Endodermal cell (in vitro differentiated cells): ENCODE measurements at places on chromosomes 5 and 9. TPM values are rescaled to one million over a fixed set of nuclear protein-coding genes. Genes with fewer than 3 reads are reported as not detected.

The SH3GL2 gene
- total RNA-seq, result 6.0 to 7.9 TPM (median 7.7 TPM) in 3 replicates

The GABRA6 gene
- total RNA-seq, result not detected in 2 replicates

DNA sequence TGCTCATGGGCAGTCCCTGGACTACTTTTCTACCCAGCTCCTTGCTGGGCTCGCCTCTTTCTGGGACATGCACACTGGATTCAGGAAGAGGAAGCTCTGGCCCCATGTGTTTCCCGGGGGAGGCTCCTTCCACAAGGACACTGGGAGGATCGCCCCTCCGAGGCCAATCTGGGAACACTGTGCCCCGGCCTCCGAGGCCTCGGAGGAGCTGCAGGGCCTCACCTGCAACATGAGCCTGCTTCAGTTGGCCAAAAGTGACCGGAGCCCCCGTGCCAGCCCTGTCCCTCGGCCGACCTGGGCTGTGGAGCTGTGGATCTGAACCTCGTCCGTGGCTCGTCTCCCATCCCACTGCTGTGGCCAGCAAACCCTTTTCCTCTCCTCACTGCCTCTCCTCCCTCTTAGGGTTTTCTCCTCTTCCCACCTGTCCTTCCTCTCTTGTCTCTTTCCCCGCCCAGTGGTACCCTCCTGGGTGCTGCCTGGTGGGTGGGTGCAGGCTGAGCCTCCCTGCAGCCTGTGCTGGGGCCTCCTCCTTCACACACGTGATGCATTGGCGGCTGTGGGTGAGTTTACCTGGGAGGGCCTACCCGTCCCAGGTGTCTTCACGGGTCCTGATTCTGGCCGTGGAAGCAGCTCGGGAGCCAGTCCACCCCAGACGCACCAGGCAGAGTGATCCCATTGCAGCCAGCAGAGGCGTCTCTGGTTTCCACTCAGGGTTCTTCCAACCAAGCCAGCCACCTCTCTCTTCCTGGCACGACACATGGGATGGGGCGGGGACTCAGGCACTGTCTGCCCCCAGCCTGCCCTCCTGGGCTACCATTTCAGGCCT is 241.8 kb downstream of the CACNA1B start:
- H3K36me3 ChIP-seq, result no peaks in the 10 kb centered on the region
- H3K4me1 ChIP-seq, result no peaks in the 10 kb centered on the region
- no peak overlapping the region for H3K4me3 ChIP-seq
- H3K27me3 ChIP-seq, result no peaks in the 10 kb centered on the region
- no peak overlapping the region for H3K27ac ChIP-seq
- no peak for DNase-seq

- no peaks in the 10 kb centered on the region for H3K4me1 ChIP-seq
- no peaks in the 10 kb centered on the region for H3K27me3 ChIP-seq
- H3K27ac ChIP-seq, result no peak overlapping the region
- H3K4me3 ChIP-seq, result no peak overlapping the region
- no peak for DNase-seq
Observed at GRCh38 chr9:13770956-13771355, 491.5 kb upstream of the MPDZ start.

The SELENOP gene
- total RNA-seq, result 121 TPM in 2 replicates

- no peaks in the 10 kb centered on the region for H3K27me3 ChIP-seq
- no peaks in the 10 kb centered on the region for H3K4me1 ChIP-seq
- H3K36me3 ChIP-seq, result peaks cover 51% of the 10 kb centered on the region
- no peak overlapping the region for H3K27ac ChIP-seq
- no peak for DNase-seq
Observed at GRCh38 chr9:114012126-114012525, 66.0 kb downstream of the AMBP start.

The CLINT1 gene
- total RNA-seq, result 89.3 and 91.6 TPM in 2 replicates

The TAF11L5 gene
- total RNA-seq, result not detected in 2 replicates

DNA sequence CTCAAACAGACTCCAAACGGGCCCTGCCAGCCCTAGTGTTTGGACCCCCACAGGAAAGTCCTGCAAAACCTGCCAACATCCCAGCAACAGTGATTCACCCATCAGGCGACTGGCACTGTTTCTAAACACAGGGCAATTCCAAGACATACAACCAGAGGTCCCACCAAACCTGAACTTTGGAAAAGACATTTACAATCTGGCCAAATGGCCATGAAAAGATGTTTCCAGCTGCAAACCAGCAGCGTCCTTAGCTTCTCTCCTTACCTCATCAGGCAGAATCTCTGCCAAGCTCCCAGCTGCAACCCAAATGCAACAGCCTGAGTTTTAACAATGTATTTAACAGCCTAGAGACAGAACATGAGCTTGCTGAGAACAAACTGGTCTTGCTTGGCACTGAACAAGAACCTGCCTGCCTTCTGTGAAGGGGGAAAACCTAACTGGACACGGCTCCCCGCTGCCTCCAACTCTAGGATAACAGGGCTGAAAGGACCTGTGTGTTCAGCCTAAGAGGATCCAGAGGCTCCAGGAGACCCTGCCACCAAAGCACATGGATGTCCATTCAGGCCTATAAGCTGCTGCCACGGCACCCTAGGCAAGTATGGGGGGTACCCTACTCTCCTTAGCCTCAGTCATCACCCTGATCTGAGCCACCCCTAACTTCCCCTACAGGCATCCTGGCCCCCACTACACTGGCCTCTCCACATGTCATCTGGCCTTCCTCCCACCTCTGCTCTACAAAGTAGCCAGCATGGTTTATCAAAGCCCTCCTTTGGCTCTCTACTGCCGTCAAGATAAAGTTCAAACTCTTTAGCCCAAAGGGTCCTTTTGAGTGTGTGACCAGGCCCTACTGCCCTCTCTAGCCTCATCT is 5.6 kb downstream of the P4HA2 start:
- H3K27me3 ChIP-seq, result peaks cover 63% of the 10 kb centered on the region
- no peaks in the 10 kb centered on the region for H3K36me3 ChIP-seq
- H3K4me1 ChIP-seq, result no peaks in the 10 kb centered on the region

GRCh38 chr5:172929371-172929838 is 29.8 kb upstream of the RPL26L1 start:
- peaks cover 32% of the 10 kb centered on the region for H3K36me3 ChIP-seq
- no peaks in the 10 kb centered on the region for H3K4me1 ChIP-seq

DNA sequence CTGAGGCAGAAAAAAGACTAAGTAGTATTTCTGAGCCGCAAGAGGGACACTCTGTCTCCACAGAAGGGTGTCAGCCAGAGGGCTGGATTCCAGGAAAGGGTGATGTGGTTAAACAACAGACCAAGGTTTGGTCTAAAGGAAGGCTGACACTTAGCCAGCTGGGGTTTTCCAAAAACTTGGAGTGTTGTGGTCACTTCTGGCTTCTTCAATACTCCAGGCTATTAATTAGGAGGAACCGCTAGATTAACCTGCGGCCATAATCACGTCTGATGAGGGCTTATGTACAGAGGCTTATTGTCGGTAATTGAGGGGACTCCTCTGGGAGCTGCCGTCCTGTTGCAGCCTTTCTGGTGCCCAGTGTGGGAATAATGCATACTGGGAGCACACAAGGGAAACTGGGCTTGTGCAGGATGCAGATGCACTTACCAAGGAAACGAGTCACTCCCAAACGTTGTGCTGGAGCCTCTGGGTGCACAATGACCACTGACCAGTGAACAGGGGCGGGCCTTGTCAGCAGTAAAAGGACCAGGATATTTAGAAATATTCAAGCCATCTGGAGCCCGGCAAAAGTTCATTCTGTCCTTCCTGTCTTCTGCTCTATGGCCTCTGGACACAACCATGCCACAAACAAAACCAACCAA is 70.2 kb upstream of the TUT7 start:
- no peaks in the 10 kb centered on the region for H3K4me1 ChIP-seq
- H3K27ac ChIP-seq, result no peak overlapping the region
- DNase-seq, result no peak
- H3K27me3 ChIP-seq, result no peaks in the 10 kb centered on the region

The ZDHHC11B gene
- total RNA-seq, result 0.74 to 2.0 TPM (median 0.75 TPM) in 3 replicates

DNA sequence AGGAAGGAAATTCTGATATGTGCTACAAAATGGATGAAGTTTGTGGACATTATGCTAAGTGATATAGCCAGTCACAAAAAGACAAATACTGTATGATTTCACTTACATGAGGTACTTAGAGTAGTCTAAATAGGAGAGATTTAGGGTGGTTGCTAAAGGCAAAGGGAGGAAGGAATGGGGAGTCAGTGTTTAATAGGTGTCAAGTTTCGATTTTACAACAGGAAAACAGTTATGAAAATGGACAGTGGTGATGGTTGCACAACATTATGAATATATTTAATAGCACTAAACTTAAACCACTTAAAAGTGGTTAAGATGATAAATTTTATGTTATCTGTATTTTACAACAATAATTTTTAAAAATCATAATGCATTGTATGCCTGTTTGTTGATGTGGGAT is 40.4 kb upstream of the ECM2 start:
- H3K4me1 ChIP-seq, result no peaks in the 10 kb centered on the region
- H3K27me3 ChIP-seq, result no peaks in the 10 kb centered on the region
- no peak overlapping the region for H3K4me3 ChIP-seq

DNA sequence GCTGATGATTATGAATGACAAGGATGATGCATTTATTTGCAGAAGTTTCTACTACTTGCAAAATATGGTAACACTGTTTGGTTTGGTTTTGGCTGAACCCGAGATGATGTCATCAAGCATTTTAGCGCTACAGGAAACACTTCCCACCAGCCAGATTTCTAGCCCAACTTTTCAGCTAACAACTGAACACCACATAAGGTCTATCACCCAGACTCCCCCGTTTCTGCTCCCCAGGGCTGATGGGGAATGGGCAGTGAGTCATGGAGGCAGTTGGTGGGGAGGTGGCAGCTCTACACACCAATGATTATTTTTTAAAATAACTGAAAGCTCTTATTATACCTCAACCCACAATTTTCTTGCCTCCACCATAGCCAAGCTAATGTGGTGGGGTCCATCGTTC is 302.9 kb downstream of the CEMIP2 start:
- H3K27me3 ChIP-seq, result no peaks in the 10 kb centered on the region
- no peak overlapping the region for H3K4me3 ChIP-seq
- DNase-seq, result no peak
- no peak overlapping the region for H3K27ac ChIP-seq

DNA sequence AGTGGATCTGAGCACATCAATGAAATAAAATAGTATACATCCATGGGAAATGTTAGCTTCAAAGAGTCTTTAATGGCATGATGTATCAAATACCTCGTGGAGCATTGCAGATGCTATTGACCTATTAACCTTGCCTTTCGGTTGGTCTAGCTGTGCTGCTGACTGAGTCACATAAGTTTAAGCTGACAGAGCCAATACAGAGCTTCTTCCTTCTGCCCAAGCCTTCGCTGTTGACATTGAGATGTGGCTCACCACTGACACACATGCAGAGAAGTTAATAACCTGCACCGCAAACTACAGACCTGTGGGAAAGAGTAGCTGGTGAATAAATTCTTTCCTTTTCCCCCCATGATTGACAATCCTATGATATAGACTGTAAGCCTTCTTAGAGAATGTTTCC is 78.2 kb downstream of the LURAP1L start:
- H3K36me3 ChIP-seq, result no peaks in the 10 kb centered on the region
- no peaks in the 10 kb centered on the region for H3K4me1 ChIP-seq
- H3K4me3 ChIP-seq, result no peak overlapping the region
- no peak for DNase-seq

GRCh38 chr5:150448952-150449516 is 505 bp downstream of the RPS14 start:
- no peaks in the 10 kb centered on the region for H3K27me3 ChIP-seq
- H3K36me3 ChIP-seq, result peaks cover 44% of the 10 kb centered on the region
- H3K4me1 ChIP-seq, result peaks cover 3% of the 10 kb centered on the region
- peak overlapping the region; percentile 91 for H3K4me3 ChIP-seq
- no peak for DNase-seq

The TMEM174 gene
- not detected in 3 replicates for total RNA-seq

The GLIPR2 gene
- total RNA-seq, result 38.6 to 67.6 TPM (median 42.1 TPM) in 3 replicates

The PCDHGB2 gene
- total RNA-seq, result 1.6 to 2.1 TPM (median 2.1 TPM) in 3 replicates

The NCS1 gene
- 40.6 and 42.9 TPM in 2 replicates for total RNA-seq

DNA sequence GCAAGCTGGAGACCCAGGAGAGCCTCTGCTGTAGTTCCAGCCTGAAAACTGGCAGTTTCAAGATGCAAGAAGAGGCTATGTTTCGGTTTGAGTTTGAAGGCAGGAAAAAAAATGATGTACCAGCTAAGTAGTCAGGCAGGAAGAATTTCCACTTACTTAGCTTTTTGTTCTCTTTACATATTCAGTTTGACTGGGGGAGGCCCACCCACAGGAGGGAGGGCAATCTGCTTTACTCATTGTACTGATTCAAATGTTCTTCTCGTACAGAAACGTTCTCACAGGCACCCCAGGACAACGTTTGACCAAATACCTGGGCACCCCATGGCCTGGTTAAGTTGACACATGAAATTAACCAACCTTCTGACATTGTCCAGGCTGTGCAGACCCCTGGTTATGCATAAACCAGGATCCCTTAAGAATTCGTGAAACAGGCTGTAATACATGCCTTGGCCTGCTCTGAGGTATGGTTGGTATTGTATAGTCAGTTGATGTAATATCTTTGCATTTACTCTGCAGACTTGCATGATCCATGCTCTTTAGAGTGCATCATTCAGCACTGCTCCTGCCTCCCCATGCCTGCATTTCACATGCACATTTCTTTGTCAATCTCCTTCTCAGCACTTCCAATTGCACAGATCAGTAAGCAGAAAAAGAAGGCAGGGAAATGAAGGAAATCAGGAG is 687.1 kb downstream of the TAF11L14 start:
- no peak for DNase-seq
- no peaks in the 10 kb centered on the region for H3K36me3 ChIP-seq
- no peak overlapping the region for H3K4me3 ChIP-seq
- H3K4me1 ChIP-seq, result no peaks in the 10 kb centered on the region
- no peak overlapping the region for H3K27ac ChIP-seq

- no peaks in the 10 kb centered on the region for H3K36me3 ChIP-seq
- peak; percentile 83 for DNase-seq
- H3K4me3 ChIP-seq, result no peak overlapping the region
- H3K27me3 ChIP-seq, result no peaks in the 10 kb centered on the region
- H3K4me1 ChIP-seq, result peaks cover 7% of the 10 kb centered on the region
Observed at GRCh38 chr5:152349683-152350526, 55.2 kb downstream of the NMUR2 start.

DNA sequence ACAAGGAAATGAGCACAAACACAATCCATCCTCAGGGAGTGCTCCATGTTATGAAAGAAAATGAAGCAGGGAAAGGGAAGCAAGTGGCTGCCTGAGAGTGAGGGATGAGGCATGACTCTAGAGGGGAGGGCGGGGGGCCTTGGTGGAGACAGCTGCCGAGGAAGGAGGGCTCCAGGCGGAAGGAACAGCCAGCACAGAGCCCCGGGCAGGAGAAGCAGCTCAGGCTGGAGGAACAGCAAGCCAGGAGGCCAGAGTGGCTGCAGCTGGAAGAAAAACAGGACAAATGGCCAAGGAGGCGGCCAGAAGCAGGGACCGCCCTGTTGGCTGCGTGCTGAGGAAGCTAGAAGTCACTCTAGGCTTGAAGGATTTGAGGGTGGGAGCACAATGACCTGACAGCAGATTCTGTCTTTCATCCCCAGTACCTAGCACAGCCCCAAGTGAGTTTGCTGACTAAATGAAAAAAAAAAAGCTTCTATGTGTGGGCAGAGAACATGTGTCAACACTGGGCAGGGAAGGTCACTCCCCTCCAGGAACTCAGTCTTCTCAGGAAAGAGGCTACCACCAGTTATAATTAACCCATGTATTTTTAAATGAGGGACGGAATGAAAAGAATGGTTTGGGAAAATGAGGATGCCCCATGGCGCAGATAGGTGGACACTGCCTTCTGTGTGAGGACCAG is 142.8 kb downstream of the DCP2 start:
- H3K4me1 ChIP-seq, result peaks cover 5% of the 10 kb centered on the region
- H3K27me3 ChIP-seq, result no peaks in the 10 kb centered on the region
- H3K36me3 ChIP-seq, result peaks cover 99% of the 10 kb centered on the region
- no peak overlapping the region for H3K4me3 ChIP-seq
- H3K27ac ChIP-seq, result no peak overlapping the region
- no peak for DNase-seq

The PALM2AKAP2 gene
- 0.90 and 1.1 TPM in 2 replicates for total RNA-seq
